ENCODE measurements at places on chromosomes 7 and 10. TPM values are rescaled to one million over a fixed set of nuclear protein-coding genes. Genes with fewer than 3 reads are reported as not detected.

- no peak for DNase-seq
Measured at GRCh38 chr7:13524076-13524475, 465.4 kb downstream of the ETV1 start.

Gene ITPRID1
- 3.1 TPM for total RNA-seq

- DNase-seq, result no peak
Measured at GRCh38 chr7:81064426-81064825, 145.6 kb upstream of the SEMA3C start.

GRCh38 chr10:102285133-102285532, 39.8 kb downstream of the GBF1 start:
- DNase-seq, result no peak

GRCh38 chr10:95485056-95485844, 75.9 kb downstream of the SORBS1 start:
- DNase-seq, result no peak

GRCh38 chr7:2483494-2483893, 7.3 kb upstream of the GRIFIN start:
- DNase-seq, result no peak

GRCh38 chr7:99099499-99100077, 44.3 kb downstream of the SMURF1 start:
- no peak for DNase-seq

- DNase-seq, result no peak
Measured at GRCh38 chr7:33909755-33910154, 4.4 kb downstream of the BMPER start.

Measured in progenitor cell of endocrine pancreas (in vitro differentiated cells).